ENCODE measurements at places on chromosomes 4 and X.
A peak's percentile ranks its signal among the peaks of the same experiment; 100 is the strongest.

GRCh38 chrX:122464341-122464740 is 719.7 kb upstream of the GRIA3 start:
- no peak for DNase-seq

GRCh38 chrX:151082077-151082948 is 94.1 kb upstream of the GPR50 start:
- peak; percentile 62 for DNase-seq

- DNase-seq, result no peak
These were observed 79.2 kb downstream of the TMEM164 start for GRCh38 chrX:110082161-110082560.

- no peak for DNase-seq
These were observed 733.7 kb upstream of the PABPC4L start for GRCh38 chr4:134935320-134935719.

DNA sequence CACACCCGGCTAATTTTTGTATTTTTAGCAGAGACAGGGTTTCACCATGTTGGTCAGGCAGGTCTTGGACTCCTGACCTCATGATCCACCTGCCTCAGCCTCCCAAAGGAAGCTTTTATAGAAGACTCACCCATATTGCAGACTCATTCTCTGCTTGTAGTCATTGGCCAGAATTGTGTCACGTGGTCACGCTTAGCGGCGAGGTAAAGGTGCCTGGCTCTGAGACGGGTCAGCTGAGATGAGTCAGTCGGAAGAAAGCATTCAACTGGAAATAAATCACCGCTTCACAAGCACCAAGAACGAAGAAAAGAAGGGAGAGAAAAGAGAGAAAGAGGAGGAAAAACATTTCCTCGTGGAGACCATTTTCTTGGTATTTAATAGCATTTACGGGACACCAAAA is 218.8 kb upstream of the NOCT start:
- DNase-seq, result no peak

All from stimulated activated CD4-positive, alpha-beta T cell treated with anti-CD3 and anti-CD28 coated beads, Interleukin-4, amount 100 ng/mL, for 1 hour (primary cell).